ENCODE measurements at places on chromosomes 7 and 10.

DNA sequence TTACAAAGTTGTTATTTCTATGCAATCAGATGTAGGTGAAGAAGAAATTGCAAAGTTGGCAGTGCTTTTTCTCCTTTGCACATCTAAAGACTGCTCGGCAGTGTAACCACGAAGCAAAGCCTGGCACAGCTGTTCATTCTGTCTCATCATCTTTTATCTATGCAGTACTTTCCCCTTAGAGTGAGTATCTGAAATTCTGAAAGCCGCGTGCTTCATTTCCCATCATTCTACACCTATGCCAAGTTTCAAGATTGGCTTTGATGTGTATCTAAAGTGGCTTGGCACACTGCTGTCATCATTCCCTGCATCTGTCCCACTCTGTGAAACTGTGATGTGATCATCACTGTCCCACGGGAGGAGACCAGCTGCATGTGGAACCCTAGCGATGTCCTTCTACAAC is 15.2 kb downstream of the SOSTDC1 start:
- no peak for DNase-seq

DNA sequence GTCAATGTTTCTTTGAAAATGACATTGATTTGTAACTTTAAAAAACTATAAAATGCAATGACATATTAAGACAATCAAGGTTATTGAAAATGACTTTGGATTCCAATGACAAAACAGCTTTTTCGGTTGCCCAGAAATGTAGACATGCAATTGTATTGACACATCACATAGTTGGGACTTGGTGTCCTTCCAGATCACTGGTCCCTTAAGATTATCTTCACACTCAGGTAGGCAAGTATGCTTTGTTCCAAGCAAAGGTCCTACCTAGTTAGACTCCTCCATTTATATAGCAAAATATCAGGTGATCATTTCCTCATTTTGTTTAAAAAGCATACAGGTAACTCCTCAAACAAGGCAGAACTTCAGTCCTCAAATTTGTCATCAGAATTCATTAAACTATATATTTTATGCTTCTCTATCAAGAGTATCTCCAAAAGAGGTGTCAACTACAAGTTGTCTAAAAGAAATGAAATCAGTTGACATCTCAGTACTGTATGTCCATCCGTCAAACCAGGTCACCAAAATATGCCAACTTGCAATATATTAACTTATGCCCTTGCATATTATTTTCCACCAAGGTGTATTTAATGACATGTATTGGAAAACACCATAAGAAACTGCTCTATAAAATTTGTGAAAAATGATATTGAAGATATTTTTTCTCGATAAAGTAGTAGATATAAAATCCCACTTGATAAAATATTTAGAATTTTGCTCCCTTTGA is 64.6 kb downstream of the TSPAN12 start:
- no peak for DNase-seq

DNA sequence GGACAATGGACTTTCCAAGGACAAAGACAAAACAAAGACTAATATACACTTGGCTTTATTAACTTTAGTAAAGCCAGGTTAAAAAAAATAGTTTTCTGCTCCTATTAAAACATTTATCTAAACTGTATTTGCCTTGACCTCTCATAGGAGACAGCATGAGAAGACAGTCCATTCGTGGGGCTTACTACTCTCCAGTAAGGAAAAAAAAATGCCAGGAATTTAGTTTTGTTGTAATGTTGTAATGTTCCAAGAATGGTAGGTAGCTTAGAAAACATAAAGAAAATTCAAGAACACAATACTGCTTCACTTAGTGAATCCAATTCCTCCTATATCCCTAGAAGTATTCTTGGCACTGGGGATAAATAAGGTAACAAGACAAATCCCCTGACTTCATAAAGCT is 81.7 kb downstream of the KMT2C start:
- peak; percentile 44 for DNase-seq

GRCh38 chr7:100029596-100029995 is 14.2 kb downstream of the ZKSCAN1 start:
- DNase-seq: no peak

DNA sequence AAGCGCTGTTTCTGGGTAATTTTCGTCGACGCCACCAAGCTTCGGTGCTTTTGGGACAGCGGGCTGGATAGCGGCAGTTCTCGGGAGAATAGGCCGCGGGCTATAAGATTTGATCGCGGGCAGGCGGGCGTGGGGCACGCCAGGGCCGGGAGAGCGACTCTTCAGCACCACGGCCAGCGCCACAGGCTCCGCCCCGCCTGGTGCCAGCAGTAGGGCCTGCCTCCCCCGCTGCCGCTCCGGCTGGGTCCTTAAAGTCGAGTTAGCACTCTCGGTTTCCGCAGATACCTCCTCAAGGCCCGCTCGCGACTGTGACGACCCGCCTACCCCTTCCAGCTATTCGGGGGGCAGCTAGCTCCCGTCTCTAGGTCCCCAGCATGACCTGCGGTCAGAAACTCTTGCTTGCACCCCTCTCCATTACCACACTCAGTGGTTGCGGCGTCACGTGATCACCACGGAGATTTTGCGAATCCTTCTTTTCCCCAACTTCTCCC is 9.4 kb downstream of the NXPH1 start:
- peak; percentile 40 for DNase-seq

- DNase-seq: no peak
Measured at GRCh38 chr7:144862612-144863319, 26.9 kb upstream of the TPK1 start.

GRCh38 chr10:3933733-3934132 is 148.7 kb upstream of the KLF6 start:
- DNase-seq: no peak

Data from AG08395 (cell line).